ENCODE measurements at places on chromosomes 7 and 10.

DNA sequence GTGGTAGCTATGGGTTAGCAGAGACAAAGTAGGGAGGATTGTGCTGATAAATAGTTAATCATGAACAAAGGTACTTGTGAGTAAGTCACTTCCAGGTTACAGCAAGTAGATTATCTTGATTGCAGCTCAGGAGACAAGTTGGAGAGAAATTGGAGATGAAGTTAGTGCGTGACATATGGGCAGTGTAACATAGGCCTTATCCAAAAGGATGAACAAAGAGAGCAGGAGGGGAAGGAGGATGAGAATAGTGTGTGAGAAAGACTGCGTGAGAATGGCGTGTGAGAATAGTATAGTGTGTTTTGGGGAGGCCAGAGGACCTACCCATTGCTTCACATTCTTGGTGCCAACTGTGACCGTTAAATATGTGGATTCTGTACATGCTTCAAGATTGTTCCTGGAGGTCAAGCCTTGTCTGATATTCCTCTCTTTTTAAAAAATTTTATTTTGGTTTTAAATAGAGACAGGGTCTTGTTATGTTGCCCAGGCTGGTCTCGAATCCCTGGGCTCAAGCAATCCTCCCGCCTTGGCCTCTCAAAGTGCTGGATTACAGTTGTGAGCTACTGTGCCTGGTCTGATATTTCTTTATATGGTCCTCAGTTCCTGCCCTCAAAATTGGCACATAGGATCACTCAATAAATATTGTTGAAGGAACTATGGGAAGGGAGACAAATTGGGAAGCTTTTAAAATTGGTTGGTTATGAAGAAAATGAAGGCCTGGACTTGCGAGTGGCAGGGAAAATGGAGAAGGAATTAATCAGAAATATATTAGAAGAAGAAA lies 3.2 kb downstream of the VCL start:
- DNase-seq = no peak

- no peak for DNase-seq
Observed at GRCh38 chr7:25594728-25595127, 366.4 kb upstream of the NPVF start.

GRCh38 chr10:5975641-5976473 lies 1.5 kb downstream of the IL15RA start:
- DNase-seq = no peak

- DNase-seq = no peak
Observed at GRCh38 chr7:101935521-101936141, 118.2 kb downstream of the CUX1 start.

DNA sequence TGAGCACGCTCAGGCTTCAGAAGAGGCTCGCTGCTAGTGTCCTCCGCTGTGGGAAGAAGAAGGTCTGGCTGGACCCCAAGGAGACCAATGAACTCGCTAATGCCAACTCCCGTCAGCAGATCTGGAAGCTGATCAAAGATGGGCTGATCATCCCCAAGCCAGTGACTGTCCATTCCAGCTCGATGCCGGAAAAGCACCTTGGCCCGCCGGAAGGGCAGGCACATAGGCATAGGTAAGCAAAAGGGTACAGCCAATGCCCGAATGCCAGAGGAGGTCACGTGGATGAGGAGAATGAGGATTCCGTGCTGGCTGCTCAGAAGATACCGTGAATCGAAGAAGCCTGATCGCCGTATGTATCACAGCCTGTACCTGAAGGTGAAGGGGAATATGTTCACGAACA lies 5.7 kb upstream of the PPP2R2D start:
- no peak for DNase-seq

DNA sequence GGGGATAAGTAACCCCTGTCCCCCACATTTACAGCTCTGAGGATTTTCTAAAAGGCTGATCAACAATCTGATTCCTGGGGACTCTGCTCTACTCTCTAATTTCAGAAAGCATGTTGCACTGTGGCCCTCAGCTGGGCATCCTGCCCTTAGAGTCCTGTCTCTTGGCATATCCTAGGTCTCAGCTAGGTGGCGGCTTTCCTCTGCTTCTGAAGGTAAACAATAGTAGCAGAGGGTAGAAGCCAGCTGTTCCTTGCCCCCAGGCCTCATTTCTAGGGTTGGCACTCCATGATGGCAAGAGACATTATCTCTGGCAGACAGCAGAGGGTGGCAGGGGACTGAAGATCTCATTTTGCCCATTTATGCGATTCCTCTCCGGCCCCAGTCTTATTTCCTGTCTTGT lies 77.0 kb downstream of the ADCYAP1R1 start:
- DNase-seq = peak; percentile 12

GRCh38 chr7:122975341-122975740 lies 20.2 kb downstream of the TAS2R16 start:
- no peak for DNase-seq

GRCh38 chr7:102096012-102096332 lies 190.7 kb upstream of the SH2B2 start:
- no peak for DNase-seq

DNA sequence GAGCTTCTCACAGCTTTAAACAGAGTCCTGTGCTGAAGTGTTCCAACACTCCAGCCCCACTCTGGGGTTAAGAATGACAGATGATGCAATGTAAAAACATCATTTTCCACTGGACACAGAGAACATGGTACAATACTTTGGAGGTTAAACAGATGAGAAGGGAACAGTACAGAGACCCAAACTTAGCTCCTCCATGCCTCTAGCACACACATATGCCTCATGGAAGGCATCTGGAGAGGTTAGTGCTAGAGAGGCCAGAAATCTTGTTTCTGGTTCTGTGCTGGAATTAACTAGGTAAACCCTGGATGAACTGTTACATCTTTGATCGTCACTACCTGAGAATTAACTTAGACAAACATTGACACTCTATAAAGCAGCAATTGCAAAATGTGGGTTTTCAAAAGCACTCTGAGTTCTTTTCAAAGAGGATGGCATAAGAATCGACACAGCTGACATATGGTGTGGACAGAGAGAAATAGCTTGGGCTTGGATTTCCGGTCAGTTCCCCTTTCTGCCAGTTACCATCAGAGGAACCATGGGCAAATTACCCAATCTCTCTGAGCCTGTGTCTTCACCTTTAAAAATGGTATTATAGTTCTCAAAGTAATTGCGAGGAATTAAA lies 81.9 kb downstream of the KCNMA1 start:
- DNase-seq = no peak

- DNase-seq = no peak
Observed at GRCh38 chr7:157658851-157659412, 322.1 kb downstream of the DNAJB6 start.

- no peak for DNase-seq
Observed at GRCh38 chr7:157389951-157390730, 53.3 kb downstream of the DNAJB6 start.

GRCh38 chr10:89201345-89202032 lies 5.6 kb downstream of the CH25H start:
- DNase-seq = no peak

- DNase-seq = no peak
Observed at GRCh38 chr10:72688208-72688651, 3.7 kb upstream of the MCU start.

GRCh38 chr10:29553544-29554250 lies 81.1 kb downstream of the SVIL start:
- no peak for DNase-seq

GRCh38 chr7:29563590-29564495 lies at the start of gene PRR15:
TSS of gene PRR15 (plus strand) at chr7:29563835. CDS start at chr7:29566330, 2,495 bp downstream.
- DNase-seq = peak; percentile 79

DNA sequence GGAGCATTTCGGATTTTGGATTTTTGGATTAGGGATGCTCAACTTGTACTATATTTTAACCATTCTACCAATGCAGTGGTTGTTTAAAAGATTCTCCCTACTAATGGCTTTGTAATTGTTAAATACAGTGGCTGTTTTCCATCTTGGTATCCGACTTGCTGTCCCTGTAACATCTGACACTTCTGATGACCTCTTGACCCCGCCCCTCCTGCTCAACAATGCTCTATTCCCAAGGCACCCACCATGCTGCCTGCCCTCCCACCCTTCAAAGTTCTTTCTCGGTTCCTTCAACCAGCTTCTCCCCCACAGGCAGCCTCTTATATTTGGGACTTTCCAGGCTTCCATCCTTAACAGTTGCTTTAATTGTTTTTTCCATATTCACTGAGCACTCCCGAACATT lies 2.0 kb downstream of the PRTFDC1 start:
- no peak for DNase-seq

- DNase-seq = no peak
Observed at GRCh38 chr7:159066816-159067575, 77.7 kb downstream of the VIPR2 start.

DNA sequence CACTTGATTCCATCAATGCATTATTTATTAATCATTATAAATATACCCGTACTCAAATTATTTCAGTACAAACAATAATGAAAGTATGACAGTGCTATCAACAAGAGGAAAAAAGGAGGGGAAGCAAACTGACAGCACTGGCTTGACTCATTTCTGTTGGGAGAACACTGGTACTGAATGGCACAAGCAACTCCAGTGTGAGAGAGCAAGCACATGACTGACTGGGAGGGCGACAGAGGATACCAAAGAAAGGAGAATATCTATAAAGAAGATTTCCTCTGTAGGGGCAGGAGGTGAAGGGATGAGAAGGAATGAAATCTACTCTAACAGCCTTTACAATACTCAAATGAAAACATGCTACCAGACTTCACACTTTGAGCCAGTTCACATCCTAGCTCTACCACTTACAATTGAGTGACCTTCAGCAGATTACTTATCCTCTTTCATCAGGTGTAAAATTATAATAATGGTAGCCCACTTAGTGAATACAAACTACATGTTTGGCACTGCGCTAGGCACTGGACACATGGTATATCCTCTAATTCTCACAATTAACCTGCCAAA lies 1.5 kb downstream of the USP54 start:
- no peak for DNase-seq

- no peak for DNase-seq
Observed at GRCh38 chr10:68604441-68604840, 44.3 kb downstream of the TET1 start.

DNA sequence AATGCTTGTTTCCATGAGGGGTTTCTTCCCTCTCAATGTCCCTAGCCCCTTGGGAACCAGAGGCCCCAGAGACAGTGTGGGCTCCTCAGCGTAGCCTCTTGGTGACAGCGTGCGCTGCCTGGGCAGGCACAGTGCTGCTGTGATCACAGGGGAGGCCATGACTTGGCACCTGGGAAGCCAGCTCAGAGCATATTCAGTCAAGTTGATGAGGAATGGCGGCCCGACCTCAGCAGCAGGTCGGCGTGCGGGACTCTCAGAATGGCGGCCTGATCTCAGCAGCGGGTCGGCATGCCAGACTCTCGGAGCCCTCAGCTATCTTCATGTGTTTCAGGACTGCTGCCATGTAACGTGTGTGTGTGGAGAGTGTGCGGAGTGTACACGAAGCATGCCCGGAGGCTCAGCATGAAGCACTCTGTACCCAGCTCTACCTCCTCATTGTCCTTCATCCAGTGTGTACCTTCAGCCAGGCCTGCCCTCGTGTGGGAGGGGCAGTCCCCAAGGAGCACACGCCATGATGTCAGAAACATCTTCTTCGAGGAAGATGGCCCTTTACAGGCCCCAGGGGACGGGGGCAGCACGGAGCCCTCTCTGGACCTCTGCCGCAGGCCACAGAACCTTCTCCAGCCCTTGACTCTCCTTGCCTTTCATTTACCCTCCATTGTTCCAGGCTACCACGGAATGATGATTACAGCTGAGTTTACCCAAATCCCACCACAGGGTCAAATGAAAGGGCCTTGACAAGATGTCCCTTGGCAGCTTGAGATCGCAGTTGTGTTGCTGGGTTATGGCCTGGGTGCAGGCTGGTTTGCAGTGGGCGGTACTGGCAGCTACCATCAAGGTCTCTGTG lies 130.4 kb downstream of the SMURF1 start:
- no peak for DNase-seq

DNA sequence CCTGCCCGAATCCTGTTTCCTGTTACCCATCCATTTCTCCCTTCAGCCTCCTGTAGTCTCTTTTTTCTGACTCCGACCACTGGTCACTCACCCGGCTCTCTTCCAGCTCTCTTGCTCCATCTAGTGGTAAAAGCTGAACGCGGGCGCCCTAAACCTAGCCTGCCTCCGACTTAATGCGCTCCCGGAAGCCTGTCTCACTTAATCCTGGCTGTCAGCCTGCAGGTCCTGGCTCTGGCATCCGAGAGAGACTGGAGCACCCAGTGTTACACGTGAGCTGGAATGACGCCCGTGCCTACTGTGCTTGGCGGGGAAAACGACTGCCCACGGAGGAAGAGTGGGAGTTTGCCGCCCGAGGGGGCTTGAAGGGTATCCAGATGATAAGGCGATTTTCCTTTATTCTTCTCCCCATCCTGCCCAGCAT lies 10.3 kb downstream of the SUMF2 start:
- DNase-seq = peak; percentile 64

GRCh38 chr7:95596198-95597063 lies at the start of gene PDK4:
TSS of gene PDK4 (minus strand) at chr7:95596516. CDS start at chr7:95596293, 223 bp downstream.
- DNase-seq = no peak

DNA sequence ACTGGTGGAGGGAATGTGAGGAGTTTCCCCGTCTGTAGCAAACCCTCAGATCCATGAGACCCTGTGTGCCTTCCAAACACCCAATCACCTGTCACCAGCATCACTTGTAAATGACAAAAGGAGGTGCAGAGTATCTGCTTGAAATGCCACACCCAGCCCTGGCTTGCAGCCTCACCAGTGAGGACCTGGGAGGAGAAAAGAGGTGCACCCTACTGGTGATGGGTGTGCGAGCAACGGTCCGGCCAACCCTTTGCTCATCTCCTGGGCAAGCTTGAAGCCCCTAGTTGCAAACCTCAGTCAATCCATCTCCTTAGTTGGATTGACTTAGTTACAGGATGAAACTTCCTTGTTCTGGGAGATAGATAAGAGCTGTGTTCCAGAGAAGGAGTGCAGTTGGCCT lies 62.4 kb upstream of the WAPL start:
- DNase-seq = peak; percentile 5

- no peak for DNase-seq
Observed at GRCh38 chr7:133601617-133602016, 348.7 kb downstream of the EXOC4 start.

GRCh38 chr10:44860811-44861736 lies 50.1 kb upstream of the TMEM72 start:
- DNase-seq = no peak

- no peak for DNase-seq
Observed at GRCh38 chr10:103114876-103115275, 78.2 kb downstream of the NT5C2 start.

GRCh38 chr10:86110156-86110786 lies 256.3 kb downstream of the GRID1 start:
- no peak for DNase-seq

DNA sequence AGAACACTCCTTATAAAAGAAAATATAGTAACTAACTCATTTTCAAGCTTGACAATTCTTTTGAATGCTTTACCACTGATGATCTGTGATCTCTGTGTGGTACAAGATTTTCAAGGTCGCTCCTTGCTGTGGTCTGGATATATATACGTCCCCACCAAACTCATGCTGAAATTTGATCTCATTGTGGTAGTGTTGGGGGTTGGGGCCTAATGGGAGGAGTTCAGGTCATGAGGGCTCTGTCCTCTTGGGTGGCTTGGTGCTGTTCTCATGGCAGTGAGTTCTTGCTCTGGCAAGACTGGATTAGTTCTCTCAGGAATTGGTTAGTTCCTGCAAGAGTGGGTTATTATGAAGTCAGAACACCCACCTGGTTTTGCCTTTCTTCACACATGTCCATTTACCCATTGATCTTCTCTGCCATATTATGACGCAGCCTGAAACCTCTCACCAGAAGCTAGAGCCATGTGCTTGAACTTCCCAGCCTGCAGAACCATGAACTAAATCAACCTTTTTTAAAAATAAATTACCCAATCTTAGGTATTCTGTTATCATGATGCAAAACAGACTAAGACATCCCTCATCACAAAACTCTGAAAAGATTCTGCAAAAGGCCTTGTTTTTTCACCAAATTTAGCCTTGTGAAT lies 8.3 kb upstream of the EDRF1 start:
- no peak for DNase-seq

GRCh38 chr10:70132098-70133029 lies at the start of gene AIFM2:
TSS of gene AIFM2 (minus strand) at chr10:70132825. CDS start at chr10:70124084, 8,741 bp downstream.
- DNase-seq = no peak
